NCI-H1092 (cell line): ENCODE measurements at places on chromosomes 1 and 21.

DNA sequence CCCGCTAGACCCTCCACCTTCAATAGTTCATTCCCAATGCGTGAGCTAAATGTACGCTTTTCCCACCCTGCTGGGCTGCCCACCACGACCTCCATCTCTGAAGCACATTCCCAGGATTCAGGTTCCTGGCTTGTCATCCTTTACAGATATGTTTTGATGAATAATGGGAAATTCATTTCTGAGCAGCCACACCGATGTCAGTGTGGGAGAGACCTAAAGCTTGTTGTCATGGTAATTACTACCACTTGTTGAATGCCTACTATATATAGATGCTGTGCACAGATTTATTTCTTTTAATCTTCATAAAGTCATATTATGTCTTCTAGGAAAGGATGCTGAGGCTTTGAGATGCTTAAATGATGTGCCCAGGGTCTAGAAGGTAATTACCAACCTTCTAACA lies 8.0 kb downstream of the RCSD1 start:
- DNase-seq, result no peak

DNA sequence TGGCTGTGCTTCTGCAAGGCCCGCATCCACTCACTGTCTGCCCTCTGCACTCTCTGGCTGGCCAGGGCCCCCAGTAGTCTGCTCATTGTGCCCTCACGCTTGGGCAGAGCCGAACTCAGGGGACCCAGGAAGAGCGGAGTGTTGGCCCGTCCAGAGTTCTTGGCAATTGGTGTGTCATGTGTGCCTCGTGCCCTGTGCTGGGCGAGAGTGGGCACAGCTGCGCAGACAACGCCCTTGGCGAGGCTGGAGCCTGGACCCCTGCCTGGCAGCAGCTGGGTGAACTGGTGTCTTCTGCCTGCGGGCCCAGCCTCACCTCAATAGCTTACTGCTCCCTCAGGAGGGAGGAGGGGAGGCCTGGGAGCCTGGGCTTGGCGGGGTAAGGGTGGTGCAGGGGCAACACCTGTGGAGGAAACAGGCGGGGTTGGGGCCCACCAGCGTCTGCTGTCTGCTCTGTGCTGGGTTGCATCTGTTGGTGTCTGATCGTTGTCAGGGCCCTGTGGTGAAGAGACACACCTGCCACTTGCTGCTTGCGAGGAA lies 2.1 kb downstream of the GUK1 start:
- no peak for DNase-seq

- DNase-seq, result no peak
These were observed 42.5 kb downstream of the COQ8A start for GRCh38 chr1:226982451-226983177.

DNA sequence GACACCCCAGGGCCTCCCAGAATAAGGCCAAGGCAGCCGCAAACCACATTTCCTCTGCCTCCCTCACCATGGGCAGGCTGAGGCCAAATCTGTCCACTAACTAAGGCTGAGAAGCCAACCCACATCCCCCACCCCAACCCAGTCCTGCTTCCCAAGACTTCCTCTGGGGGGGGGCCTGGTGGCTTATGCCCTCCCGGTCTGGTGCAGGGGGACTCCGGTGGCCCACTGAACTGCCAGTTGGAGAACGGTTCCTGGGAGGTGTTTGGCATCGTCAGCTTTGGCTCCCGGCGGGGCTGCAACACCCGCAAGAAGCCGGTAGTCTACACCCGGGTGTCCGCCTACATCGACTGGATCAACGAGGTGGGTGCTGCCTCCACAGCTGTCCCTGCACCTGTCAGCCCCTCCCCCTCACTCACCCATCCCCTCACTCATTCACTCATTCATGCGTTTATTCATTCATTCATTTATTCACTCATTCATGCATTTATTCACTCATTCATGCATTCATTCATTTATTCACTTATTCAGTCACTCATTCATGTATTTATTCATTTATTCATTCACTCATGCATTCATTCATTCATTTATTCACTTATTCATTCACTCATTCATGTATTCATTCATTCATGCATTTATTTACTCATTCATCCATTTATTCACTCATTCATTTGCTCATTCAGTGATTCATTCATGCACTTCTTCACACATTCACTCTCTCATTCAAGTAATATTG lies 7.3 kb downstream of the CTRC start:
- no peak for DNase-seq

DNA sequence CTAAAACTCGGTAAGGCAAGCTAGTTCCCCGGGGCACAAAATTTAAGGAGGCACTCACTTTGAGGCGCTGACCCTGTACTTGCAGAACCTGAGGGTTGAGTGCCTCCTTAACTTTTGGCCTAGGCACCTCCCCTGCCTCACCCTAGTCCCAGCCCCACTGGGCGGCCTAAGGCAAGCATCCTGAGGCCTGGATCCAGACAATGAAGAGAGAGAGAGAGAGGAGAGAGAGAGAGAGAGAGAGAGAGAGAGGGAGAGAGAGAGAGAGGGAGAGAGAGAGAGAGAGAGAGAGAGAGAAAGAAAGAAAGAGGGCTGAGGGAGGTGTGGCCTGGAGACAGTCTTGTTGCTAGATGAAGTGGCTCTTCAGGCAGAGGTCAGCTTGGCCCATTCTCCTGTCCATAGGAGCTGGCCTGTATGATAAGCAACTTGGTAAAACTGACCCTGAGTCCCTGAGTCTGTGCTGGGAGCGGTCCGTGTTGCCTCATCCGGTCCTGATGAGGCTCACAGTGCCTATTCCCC lies 7.4 kb upstream of the LRRN2 start:
- DNase-seq, result no peak

GRCh38 chr1:2322581-2323211 lies 68.7 kb downstream of the MORN1 start:
- DNase-seq, result no peak

DNA sequence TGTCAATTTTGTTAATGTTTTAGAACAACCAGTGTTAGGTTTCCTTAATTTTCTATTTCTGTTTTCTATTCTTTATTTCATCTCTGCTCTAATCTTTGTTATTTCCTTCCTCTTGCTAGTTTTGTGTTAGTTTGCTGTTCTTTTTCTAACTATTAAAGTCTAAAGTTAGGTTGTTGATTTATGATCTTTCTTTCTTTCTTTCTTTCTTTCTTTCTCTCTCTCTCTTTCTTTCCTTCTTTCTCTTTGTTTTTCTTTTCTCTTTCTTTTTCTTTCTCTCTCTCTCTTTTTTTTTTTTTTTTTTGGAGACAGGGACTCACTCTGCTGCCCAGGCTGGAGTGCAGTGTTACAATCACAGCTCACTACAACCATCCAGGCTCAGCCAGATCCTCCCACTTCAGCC lies 17.4 kb upstream of the KLF18 start:
- DNase-seq, result no peak

- DNase-seq, result no peak
These were observed 708 bp downstream of the CHRNB2 start for GRCh38 chr1:154568157-154568815.

DNA sequence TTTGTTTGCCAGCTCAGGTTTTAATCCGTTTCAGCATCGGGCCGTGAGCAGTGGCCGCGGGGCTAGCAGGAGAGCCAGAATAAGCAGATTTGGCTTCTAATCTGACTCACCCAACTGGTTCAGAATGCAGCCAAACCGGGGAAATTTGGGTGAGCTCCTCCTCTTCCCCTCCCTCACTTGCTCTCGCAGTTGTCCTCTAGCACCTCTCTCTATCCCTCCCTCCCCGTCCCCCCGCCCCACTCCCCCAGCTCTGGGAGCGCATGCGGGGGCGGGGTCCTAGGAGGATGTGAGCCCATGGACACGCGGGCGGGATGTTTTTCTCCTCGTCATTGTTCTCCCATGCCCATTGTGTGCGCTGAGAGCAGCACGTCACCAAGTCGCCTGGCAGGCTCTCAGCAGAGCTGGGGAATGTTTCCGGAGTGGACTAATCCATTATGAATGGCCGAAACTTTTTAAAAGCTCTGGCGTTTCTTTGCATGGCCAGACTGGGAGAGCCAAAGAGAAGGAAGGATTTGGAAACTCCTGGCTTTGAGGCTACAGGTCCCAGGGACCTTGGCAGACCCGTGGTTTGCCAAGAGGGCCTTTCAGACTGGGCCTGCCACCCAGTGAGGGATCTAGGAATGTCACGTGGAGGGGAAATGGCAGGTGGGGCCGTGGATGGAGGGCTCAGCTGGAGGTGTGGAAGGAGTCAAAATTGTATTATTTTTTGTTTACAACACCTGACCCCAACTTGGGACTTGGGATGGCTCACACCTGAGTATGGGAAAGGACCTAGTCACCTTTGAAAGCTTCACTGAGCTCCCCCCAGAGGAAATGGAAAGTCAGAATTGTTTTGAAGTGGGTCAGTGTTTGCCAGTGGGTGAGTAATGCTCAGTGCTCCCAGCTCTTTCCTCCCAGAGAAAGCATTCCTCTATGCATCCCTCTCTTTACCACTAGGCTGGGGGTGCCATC lies 39.2 kb downstream of the CDK18 start:
- DNase-seq, result peak; percentile 39

DNA sequence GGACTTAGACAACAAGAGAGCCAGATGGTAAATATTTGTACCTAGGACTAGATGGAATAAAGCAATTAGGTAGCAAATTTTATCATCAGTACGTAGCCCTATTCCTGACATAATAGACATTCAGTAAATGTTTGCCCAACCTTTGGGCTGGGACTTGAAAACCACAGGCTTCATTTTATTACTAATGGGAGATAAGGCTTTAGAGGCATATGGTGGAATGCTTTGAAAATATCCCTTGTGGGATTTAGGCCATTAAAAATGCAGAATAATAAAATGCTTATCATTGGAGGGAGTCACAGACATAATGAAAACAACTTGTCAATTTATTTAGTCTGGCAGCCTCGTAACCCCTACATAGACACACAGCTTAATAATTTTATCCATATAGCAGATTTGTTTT lies 296.1 kb upstream of the SPAG17 start:
- DNase-seq, result no peak

GRCh38 chr1:171245458-171246064 lies 2.7 kb upstream of the FMO1 start:
- DNase-seq, result no peak

DNA sequence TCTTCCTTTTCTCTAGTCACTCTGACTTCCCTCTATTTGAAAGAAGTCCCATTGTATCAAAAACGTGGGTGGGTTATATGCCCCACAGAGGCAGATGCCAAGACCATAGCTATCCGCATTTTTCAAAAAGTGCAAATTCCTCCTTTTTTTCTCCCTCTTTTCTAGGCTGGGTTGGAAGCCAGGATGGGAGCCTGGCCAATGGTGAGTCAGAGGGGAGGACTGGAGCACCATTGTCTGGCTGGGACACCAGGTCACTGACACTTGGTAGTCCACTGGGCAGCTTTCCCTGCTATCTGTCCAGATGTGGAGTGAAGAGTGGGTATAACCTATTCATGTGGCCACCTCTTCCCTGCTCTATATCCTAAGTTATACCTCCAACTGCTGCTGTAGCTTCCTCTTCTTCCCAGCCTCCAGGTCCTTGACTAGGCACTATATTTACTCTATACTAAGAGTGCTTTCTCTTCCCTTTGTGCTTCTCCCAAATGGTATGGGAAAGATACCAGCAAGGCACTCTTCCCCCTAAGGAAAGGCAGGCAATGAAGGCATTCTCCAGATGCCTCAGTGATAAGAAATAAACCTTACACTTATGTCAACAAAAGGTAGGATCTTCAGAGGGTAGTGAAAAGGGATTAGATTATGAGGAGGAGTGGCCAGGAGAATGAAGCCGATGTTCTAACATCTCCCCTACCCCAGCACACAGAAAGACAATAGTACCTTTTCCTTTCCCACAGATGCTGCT lies 12.9 kb downstream of the PI4KB start:
- no peak for DNase-seq

- DNase-seq, result no peak
These were observed 245.3 kb upstream of the RAB4A start for GRCh38 chr1:229025576-229025975.
